T-helper 22 cell (primary cell): ENCODE measurements at places on chromosomes 16 and 17.
A peak's percentile ranks its signal among the peaks of the same experiment; 100 is the strongest.

- DNase-seq: peak; percentile 65
These were observed 23.6 kb downstream of the SEZ6 start for GRCh38 chr17:28982131-28982793.

DNA sequence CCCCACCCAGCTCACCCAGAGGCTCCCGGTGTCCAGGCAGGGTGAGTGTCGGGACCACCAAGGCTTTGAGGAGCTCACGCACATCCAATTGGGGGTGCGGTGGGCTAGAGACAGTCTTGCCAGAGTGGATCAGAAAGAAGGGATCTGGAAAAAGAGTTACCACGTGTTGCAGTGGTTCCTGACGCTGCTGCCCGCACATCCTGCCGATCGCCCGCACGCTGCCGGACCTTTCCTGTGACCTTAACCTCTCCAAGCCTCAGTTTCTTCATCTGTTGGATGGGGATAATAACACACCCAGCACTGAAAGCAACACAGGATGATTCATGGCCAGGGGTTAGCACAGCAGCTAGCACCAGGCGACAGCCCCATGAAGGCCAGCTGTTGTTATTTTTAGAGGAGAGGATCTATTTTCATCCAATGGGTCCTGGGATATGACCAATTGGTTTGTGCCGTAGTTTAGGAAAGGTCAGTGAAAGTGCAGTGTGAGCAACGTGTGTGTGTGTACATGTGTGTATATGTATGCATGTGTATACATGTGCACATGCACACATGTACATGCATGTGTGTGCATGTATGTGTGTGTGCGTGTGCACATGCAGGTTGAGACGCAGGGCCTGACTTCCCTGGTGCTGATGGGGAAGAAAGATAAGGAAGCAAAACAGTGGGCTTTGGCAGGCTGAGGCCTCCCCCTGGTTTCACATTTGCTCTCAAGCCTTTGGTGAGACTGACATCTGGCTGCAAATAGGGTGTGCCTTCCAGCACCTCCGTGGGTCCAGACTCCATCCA is 2.5 kb downstream of the ITGAX start:
- no peak for DNase-seq

GRCh38 chr17:7886227-7887037 is 2.2 kb upstream of the CHD3 start:
- DNase-seq: peak; percentile 70

DNA sequence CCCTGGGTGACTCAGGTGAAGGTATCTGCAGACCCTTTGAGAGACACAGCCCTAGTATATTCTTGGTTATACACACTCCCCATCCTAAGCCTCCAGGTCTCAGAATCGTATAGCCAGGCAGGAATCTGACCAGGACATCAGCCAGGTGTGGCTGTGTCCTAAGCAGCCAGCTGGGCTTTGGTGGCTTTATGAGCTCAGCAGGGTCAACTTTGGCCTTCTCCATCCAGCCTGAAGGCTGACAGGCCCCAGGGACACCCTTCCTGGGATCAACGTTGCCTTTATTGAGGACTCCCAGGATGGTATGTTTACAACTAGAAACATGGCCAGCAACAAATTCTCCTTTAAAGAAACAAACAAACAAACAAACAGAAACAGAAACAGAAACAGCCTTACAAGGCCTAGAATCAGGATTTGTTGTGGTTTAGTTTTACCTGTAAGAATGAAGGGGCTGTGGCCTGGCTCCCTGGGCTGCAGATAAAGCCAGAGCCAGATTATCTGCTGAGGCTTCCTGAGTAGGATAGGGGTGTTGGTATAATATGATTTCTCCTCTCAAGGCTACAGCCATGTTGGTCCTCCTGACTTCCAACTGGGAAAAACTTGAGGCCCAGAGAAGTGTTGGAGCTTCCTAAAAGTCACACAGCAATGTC is 8.5 kb downstream of the KIF19 start:
- no peak for DNase-seq

- DNase-seq: no peak
These were observed 204.8 kb upstream of the SALL1 start for GRCh38 chr16:51355875-51356274.

- no peak for DNase-seq
These were observed 56.3 kb upstream of the KIFC3 start for GRCh38 chr16:57858635-57859034.

DNA sequence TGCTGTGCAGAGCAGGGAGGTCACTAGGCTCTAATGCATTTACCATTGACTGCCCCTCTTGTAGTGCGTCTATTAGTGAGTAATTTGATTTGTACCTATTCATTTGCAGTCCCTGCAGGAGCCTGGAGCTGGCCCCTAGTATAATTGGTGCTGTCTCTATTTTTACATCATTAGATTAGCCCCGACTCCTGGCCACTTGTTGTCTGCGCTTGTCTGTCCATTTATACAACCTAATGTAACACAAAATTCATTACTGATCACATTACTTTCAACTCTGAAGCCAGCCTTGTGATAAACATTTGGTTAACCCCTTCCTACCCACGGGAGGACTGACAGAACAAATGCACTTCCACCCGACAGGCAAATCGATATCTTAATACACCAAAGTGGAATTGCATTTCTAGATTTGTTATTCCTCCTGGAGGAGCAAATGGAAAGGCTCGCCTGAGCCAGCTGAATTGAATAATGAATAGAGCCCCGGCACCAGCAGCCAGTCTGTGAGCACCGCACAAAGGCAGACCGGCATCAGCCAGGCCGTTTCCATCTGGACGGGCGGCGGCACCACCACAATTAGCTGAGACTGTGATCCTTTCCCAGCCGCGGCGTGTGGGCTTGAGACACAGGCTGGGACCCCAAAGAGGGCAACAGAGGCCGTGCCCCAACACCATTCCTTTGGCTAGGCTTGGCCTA is 18.7 kb upstream of the TBX2 start:
- no peak for DNase-seq

- no peak for DNase-seq
These were observed 128.1 kb downstream of the KIF2B start for GRCh38 chr17:53950858-53951250.

- no peak for DNase-seq
These were observed 38.9 kb upstream of the HELZ start for GRCh38 chr17:67283731-67284516.

GRCh38 chr16:64206862-64207261 is 915.0 kb downstream of the CDH11 start:
- no peak for DNase-seq

DNA sequence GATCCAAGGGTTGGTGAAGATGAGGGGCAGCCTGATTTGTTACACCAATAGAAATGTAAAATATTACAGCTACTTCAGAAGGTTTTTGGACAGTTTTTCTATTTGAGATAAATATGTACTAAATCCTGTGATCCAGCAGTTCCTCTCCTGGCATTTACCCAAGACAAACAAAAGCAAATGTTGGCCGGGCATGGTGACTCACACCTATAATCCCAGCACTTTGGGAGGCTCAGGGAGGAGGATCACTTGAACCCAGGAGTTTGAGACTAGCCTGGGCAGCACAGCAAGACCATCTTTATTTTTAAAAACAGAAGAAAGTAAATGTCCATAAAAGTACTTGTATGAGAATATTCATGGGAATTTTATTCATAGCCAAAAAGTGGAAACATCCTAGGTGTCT is 64.8 kb upstream of the MRC2 start:
- DNase-seq: no peak

- DNase-seq: no peak
These were observed 51.7 kb downstream of the NXN start for GRCh38 chr17:927611-928461.

DNA sequence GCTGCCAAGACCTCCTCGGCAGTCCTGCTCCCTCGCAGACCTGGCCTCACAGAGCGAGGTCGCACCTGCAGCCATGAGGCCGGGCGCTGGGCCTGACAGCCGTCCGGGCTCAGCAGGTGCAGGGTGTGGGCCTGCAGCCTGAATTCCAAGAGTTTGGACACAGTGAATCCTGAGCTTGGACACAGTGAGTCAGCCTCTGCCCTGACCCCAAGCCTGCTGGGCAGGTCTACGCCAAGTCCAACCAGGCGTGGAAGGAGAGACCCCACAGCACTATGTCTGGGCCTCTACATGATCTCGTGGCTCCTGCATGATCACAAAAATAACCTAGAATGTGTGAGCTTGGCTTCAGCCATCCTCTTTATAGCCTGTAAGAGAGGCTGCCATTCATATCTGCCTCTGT is 121.0 kb downstream of the C16orf95 start:
- no peak for DNase-seq

DNA sequence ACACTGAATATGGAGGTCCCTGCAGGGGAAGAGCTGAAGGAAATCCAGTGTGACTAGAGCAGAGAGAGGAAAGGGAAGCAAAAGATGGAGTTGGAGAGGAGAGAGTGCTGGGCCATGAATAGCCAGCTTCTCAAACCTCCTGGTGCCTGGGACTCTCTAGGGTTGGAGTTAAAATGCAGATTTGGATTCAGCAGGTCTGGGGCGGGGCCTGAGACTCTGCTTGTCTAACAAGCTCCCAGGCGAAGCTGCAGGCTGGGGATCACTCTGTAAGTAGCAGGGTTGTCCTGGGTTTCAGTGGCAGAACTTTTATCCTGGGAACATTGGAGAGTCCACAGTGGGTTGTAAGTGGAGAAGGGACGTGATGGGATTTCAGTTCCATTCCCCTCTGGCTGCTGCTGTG is 103.4 kb upstream of the PLCG2 start:
- no peak for DNase-seq
